ENCODE measurements at places on chromosomes 6 and 20.

GRCh38 chr6:6694368-6694780 is 105.9 kb downstream of the LY86 start:
- DNase-seq: no peak

DNA sequence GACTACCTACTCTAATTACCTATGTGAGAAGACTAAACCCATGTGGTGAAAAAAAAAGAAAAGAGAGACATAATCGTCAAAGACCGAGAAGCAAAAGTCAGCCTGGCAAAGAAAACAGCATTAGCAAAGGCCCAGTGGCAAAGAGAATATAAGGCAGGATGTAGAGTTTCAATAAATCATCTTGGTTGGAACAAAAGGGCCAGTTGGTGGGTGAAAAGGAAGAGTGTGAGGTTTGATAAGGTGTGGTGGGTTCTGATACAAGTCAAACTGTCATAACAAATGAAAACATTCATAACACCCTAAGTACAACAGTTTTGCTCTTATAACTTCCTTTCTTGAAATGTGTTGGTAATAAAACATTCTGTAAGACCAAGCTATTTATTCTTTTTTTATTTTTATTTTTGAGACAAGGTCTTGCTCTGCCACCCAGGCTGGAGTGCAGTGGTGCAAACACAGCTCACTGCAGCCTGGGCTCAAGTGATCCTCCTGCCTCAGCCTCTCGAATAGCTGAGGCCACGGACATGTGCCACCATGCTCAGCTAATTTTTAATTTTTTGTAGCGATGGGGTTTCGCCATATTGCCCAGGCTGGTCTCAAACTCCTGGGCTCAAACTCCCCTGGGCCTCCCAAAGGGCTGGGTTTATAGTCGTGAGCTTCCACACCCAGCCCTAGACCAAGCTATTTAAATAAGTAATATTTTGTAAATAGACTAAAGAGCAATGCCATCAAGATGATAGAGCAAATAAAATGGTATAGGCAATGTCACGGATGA is 18.9 kb upstream of the GTF3C6 start:
- no peak for DNase-seq

DNA sequence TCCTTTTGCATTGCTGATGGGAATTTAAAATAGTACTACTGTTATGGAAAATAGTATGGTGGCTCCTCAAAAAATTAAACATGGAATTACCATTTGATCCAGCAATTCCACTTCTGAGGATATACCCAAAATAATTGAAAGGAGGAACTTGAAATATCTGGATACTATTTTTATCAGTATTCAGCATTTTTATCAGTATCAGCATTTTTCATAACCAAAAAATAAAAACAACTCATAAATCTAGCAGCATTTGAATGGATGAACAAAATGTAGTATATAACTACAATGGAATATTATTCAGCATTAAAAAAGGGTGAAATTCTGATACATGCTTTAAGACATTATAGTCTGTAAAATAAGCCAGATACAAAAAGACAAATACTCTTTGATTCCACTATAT is 763.4 kb upstream of the MAN1A1 start:
- DNase-seq: no peak

DNA sequence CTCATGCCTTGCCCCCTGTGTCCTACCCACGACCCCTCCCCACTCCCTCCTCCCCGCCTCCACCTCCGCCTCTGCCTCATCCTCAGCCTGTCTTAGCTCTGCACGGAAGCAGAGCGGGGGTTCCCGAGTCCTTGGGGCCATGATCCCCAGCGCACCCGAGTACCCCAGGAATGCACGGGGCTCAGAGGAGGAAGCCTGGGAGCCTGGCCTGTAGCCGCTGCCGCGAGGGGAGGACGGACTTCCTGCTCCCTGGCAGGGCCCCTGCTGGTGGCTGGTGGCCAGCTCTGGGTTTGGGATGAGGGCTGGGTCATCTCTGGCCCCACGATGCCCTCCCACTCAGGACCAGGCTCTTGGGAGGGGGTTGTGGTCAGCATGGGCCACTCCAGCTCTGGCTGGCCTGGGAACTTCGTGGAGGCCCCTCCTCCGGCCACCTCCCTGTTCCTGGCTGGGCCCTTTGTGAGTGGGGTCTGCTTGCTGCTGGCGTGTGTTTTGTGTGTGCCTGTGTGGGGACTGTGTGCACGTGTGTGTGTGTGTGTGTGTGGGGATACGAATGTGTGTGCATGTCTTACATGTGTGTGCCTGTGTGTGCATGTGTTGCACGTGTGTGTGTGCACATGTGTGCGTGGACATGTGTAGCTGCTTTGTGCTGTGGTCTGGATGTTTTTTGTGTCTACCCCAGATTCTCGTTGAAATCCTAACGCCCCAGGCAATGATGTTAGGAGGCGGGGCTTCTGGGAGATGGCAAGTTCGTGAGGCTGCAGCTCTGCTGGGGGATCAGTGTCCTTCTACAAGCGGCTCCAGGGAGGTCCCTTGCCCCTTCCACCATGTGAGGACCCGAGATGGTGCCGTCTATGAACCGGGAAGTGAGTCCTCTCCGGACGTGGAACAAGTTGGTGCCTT is 1.3 kb upstream of the RBBP8NL start:
- no peak for DNase-seq

GRCh38 chr6:118509009-118509617 is 39.0 kb upstream of the PLN start:
- DNase-seq: no peak

DNA sequence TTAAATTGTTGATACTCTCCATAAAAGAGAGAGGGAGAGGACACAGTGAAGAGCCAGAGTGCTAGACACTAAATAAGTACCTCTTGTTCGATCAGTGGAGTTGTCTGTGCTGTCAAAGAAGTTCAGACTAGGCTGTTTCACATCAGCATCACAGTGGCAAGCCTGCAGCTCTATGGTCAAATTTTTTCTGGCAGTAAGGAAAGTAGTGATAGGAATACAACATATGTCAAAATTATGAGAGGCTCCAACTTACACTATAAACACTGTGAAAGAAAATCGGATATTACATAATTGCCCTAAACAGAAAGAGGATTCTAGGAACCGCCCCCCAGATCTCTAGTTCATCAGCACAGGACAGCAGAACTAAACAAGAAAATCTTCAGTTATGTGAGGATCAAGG is 23.1 kb downstream of the DNAH8 start:
- no peak for DNase-seq

DNA sequence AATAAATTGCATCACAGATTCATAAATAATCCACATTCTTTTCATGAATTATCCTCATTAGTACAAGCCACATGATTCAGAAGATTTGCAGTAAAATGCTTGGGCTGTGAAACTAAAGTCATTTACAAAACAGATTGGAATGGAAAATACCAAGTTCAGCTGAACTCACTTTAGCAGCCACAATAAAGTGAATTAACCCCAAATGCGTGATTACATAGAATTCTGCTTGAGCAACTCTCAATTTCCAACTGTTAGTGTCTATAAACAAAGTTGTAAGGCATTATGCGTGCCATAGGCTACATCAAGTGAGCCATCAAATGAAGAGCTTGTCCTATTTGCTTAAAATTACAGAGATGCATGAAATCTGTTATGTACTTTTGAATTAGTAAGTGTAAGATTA is 60.4 kb upstream of the GFRAL start:
- no peak for DNase-seq

DNA sequence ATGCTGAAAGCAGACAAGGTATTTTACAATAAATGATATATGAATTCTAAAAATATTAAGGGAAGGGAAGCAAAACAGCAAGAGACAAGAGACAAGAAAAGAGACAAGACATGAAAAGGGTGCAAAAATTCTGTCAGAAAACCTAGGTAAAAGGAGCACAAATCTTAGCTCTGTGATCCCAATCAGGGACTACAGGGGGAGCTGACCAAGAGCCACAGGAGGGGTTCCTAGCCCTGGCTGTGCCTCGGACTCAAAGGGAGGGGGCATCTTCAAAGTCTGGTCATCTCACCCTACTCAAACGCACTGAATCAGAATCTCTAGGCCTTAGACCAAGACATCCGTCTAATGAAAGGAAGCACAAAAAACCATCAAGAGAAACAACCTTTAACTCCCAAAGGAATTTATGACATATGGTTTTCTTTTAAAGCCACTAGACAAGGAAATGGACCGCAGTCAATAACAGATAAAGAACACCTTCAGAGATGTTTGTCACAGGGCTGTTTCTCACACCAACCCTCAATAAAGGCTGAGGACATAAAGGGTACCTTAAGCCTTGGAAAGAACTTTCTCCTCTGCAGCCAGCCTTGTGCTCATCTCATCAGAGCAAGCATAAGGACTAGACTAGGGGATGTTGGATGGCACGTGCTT is 130.4 kb upstream of the CDYL start:
- no peak for DNase-seq

DNA sequence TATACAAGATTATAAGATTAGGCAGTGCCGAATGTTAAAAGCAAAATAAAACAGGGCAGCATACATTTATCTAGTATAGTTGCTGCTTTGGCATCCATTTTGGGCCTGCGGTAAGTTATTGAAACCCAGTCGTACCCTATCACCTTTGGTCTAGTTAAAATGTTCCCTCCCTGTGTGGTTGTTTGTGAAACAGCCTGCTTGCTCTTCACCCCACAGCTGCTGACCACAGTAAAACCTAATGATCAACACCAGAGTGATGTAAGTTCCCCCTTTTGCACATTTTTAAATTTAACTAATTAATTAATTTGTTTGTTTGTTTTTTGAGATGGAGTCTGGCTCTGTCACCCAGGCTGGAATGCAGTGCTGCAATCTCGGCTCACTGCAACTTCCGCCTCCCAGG is 50.3 kb upstream of the TXNDC5 start:
- no peak for DNase-seq

DNA sequence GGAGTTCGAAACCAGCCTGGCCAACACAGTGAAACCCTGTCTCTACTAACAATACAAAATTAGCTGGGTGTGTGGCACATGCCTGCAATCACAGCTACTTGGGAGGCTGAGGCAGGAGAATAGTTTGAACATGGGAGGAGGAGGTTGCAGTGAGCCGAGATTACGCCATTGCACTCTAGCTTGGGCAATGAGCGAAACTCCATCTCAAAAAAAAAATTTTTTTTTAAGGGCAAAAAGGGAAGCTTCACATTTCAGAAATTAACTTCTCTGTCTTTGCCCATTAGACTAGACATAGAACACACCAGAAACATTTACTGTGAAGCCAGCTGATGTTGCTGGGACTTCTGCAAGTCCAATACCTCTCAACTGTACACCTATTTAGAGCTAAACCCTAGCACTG is 90.8 kb upstream of the HDAC2 start:
- no peak for DNase-seq

DNA sequence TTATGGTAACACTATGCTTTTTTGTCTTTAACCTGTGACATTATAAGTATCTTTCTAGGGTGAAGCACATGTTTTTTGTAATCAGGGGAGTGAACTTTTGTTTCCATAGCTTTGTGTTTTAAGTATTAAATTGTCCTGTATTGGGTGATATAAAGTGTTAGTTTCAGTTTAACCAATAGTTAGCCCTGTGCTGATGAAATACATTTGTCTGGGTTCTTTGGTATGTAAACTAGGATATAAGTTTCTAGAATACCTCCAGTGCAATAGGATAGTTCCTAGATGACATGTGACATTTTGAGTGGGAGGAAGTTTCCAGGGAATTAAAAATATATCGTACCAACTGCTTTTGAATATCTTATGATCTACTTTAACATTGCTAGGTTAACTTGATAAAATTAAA is 611.0 kb upstream of the MARCKS start:
- DNase-seq: no peak

GRCh38 chr6:88985901-88986300 is 22.5 kb upstream of the RNGTT start:
- no peak for DNase-seq

GRCh38 chr6:161598896-161599295 is 325.0 kb upstream of the AGPAT4 start:
- no peak for DNase-seq

DNA sequence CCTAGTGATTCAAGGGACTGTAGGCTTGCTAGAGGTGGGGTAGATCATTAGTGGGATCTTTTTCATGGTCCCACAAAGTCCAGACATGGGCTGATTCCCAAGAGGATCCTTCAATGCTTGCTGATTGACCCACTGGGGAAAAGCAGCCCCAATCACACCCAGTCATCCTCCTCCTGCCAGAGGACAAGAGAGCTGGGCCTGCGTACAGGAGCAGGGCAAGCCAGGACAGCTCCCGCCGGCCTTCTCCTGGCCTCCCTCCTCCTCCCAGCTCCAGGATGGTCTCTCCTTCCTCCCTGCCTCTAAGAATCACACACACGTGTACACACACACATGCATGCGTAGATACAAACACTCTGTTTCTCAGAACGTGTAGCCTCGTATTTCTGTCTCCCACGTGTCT is 27.0 kb downstream of the KCNK15 start:
- DNase-seq: no peak

- DNase-seq: no peak
Observed at GRCh38 chr20:38075161-38075998, 41.8 kb downstream of the RPRD1B start.

- no peak for DNase-seq
Observed at GRCh38 chr6:113276601-113277000, 580.5 kb upstream of the MARCKS start.
